ENCODE measurements at places on chromosomes 11 and 22.

- no peak for DNase-seq
Measured at GRCh38 chr22:44667276-44667675, 34.7 kb upstream of the PRR5 start.

GRCh38 chr11:28965819-28966218 lies 857.6 kb downstream of the METTL15 start:
- DNase-seq: no peak

- no peak for DNase-seq
Measured at GRCh38 chr11:130514851-130515250, 66.4 kb downstream of the ADAMTS15 start.

DNA sequence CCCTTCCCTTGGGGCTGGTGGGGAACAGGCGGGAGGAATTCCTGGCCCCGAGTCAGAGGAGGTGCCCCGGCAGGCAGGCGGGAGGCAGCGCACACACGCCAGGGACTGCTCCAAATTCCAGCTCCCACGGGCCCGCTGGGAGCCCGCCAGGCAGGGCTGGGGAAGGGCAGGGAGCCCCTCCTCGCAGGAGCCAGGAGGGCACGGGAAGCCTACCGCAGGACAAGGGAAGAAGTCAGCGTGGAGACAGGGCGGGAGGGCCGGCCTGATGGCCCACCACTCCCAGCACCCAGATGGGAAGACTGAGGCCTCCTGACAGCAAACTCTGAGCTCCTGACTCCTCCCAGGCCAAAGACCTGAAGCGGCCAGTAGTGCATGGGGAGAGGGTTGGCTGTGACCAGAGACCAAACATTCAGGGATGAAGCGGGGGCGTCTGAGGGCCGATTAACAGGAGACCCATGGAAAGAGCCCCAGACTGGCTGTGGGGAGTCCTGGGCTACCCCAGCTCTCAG lies 22.4 kb downstream of the RPL3 start:
- DNase-seq: no peak

GRCh38 chr22:30866811-30867271 lies 101.7 kb downstream of the MORC2 start:
- DNase-seq: no peak

DNA sequence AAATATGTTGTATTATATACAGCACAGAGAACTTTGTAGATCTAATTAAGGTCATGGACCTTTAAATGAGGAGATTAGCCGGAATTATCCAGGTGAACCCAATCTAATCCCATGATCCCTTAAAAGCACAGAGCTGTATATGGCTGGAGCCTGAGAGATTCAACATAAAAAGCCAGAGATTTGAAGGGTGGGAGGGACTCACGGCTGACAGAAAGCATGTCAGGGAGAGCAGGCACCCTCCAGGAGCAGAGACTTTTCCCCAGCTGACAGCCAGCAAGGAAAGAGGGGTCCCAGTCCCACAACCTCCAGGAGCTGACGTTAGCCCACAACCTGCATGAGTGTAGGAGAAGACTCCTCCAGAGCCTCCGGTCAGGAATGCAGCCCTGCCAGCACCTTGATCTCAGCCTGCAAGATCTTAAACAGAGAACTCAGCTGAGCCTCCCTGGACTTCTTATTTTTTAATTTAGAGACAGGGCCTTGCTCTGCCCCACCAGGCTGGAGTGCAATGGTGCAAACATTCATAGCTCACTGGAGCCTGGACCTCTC lies 20.0 kb upstream of the ADA2 start:
- DNase-seq: no peak

DNA sequence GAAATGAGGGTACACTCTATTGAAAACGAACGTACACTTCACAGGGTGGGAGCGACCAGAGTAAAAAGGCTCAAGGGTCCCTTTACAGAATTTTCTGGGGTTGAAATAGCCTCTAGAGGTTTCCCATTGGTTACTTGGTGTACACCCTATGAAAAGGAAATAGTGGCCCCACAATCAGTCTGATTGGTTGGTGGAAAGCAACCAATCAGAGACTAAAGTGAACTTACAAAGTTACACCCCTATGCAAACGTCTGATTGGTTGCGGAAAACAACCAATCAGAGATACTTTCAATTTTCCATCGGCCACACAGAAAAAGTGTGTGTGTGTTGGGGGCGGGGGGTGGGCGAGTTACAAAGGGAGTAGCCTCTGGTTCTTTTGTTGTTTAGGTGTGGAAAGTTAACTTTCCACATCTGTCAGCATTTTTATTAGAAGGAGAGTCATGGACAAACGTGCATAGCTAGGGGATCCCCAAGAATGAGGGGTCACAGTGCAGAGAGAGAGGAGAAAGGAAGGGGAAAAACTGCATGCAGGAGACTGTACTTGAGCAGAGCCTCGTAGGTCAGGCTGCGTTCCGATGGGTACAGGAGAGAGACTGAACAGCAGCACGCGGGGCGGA lies 1152.1 kb downstream of the TBC1D22A start:
- DNase-seq: no peak

Data from activated CD4-positive, alpha-beta T cell treated with anti-CD3 and anti-CD28 coated beads, Interleukin-2, amount 50 U/mL, for 24 hours (primary cell).